D341Med (cell line): ENCODE measurements at places on chromosomes 5 and 9.

DNA sequence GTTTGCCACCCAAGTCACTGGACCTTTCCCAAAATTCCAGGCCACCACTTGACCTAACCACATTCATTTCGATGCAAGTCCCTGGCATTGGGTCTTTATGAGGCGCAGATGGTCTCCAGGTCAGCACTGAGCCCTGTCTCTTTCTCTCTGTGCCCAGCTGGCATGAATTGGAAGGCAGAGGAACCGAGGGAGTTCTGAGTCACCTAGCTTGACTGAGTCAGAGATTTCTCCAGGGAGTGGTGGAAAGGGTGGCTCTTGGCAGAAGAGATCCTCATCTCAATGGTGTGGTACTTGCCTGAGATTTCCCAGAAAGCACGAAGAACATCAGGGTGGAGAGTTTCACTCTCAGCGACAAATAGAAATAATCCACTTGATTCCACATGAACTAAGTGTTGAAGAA, 43.8 kb downstream of the WDR36 start:
- DNase-seq = no peak

DNA sequence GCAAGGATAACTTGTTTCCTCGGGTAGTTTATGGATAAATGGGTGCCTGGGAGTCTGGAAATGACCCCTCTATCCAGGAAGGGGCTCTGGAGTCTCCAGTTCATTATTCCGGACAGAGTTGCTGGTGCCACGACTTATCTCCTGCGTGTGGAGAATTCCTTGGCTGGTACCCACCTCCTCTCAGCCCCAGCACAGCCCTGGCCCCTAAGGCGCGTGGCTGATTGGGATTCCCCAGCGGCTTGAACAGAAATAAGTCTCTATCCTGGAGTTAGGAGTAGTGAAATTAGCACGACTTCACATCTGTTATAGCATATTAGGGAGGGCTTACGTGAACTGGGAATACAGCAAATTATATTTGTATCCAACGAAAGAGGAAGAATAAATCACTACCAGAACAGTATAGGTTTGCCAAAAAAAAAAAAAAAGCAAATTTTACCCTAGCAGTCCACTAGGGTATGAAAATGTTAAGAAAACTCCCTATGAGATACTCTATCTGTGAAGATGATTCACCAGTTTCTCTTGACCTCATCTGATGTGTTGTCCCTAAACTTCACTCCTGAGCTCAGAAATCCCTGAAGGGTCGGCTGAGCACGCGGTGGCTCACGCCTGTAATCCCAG, 172.5 kb upstream of the OTULINL start:
- no peak for DNase-seq

- no peak for DNase-seq
These were observed 58.9 kb downstream of the WWC1 start for GRCh38 chr5:168350315-168350714.

GRCh38 chr5:120552638-120553037, 88.5 kb downstream of the PRR16 start:
- no peak for DNase-seq

GRCh38 chr9:1128046-1128445, 77.9 kb downstream of the DMRT2 start:
- no peak for DNase-seq

DNA sequence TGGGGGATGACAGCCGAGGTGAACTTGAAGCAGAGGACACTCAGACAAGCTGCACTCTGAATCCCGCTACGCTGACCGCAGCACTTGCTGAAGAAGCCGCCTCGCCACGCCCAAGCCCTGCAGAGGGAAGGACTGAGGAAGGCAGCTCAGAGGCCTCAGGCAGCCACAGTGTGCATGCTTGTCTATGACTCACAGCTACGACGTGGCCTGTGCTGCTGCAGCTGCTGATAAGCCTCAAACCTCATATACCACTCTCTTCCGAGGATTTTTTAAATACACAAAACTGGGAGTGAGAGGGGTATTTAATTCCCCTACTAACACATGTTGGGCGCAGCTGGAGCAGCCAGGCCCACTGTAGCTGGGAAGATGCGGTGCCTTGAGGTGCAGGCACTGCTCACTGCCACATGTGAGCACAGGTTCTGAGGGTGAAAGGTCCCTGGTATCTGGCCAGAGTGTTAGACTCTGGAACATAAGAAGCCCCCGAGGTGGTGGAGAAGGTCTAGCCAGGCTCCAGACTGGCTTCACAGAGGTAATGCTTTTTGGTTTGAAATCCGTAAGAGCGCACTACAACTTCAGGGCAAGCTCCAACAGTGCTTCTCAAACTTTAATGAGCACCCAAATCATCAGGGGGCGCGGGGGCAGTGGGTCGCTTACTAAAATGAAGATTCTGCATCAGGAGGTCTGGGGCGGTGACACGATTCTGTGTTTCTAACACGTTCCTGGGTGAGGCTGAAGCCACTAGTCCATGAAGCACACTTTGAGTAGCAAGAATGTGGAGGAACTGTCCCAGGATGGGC, 196.8 kb downstream of the AUH start:
- no peak for DNase-seq

- DNase-seq = no peak
These were observed 26.8 kb upstream of the SLC2A8 start for GRCh38 chr9:127370147-127370579.

DNA sequence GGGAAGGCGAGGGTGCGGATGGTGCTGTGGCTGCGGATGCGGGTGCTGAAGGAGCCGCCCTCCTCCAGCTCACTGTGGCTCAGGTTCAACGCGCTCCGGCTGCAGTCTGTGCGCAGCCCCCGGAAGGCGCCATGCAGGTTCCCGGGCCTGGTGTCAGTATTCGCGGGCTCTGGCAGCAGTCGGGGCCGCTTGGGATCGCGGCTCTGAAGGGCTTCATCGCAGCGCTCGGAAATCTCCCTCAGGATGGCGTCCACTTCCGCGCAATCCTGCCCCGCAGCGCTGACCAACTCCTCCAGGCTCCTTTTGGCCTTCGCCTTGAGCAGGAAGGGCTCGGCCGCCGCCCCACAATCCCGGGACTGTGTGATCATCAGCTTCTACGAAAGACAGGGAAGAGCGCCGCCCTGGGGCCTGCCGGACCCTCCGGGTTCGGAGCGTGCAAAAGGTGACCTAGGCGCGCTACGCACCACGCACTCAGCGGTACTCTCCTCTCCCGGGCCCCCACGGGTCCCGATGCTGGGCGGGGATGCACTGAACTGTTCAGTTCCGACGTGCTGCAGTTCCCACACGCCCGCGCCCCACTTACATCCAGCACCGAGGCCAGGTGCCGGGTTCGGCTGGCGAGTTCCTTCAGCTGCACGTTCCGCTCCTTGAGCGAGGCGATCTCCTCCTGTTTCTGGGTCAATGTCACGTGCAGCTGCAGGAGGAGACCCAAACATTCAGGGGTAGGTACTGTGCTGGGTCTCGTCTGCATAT, 6.5 kb downstream of the MCIDAS start:
- DNase-seq = no peak

- no peak for DNase-seq
These were observed 105.1 kb downstream of the DEPDC1B start for GRCh38 chr5:60594715-60595477.

- DNase-seq = no peak
These were observed 1.4 kb upstream of the CTXN3 start for GRCh38 chr5:127647361-127647958.

- DNase-seq = no peak
These were observed 262.9 kb downstream of the PIK3R1 start for GRCh38 chr5:68478301-68479095.

GRCh38 chr5:127864511-127864910, 161.3 kb downstream of the CCDC192 start:
- no peak for DNase-seq

DNA sequence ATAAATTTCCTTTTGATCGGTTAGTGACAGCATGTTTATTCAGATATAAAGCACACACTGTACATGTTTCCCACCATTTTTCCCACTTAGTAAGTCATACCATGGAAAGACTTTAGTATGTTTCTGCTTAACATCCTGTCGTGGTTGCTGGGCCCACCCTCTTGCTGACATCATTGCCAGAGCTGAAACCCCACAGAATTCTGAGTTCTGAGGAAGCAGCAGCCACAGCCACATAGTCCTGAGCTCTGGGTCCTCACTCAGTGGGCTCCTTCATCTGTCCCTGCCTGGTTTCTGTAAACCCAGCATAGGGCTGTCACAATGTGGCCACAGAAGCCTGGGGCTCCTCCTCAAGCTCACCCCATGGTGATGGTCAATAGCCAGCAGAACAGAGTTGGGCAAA, 441.5 kb downstream of the ENC1 start:
- no peak for DNase-seq

DNA sequence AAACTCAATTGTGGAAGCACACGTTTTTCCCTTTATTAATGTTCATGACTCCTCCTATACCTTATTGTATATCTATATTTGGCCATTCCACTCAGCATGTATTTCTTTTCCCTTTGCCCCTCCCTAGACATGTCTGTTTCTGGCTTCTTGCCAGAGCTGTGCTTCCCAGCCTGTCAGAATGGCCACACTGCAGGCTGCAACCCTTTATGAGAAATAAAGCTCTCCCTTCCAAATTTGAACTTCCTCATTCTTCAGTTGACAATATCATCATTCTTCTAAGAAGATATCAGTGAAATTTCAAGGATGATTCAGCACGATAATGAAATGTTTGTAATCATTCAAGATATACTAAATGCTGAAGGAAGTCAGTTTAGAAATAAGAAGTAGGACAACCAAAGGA, 107.6 kb upstream of the PRSS3 start:
- no peak for DNase-seq

DNA sequence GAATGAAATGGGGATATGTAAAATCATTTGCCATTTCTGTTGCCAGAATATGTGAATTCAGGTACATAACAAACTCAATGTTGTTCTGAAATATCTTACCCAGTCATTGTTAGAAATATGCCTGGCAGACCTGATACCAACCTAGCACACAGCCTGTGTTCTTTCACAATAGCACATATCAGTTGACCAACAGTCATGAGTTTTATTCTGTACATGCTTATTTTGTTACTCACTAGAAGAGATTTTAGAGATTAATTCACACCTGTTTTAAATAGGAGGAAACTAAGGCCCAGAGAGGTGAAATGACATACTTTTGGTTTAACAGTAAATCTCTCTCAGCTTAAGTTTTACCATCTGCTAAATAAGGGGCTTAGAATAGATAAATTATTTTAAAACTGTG, 8.4 kb upstream of the PPP1R2B start:
- no peak for DNase-seq

DNA sequence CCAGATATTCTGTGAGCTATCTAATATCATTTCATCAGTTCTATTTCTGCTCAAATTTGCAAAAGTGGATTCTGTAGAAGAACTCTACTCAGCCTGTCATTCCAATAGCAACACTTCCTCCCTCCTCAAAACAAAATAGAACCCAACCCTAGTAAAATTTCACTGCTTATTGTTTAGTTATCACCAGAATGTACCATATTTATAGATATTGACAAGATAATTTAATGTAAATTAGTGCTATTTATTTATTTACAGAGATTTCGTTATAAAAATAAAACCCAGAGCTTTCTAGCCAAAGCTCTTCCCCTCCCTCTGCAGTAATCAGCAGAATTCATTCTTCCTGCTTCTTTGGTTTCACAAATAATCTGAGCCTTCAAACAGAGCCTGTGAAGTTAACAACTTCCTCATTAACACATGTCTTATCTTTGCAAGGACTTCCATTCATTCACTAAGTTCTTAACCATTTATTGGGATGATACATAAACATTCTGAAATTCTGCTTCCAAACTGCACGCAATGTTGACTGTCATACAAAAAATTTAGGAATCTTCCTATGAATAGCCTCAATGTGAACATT, 73.7 kb upstream of the PJA2 start:
- DNase-seq = no peak

DNA sequence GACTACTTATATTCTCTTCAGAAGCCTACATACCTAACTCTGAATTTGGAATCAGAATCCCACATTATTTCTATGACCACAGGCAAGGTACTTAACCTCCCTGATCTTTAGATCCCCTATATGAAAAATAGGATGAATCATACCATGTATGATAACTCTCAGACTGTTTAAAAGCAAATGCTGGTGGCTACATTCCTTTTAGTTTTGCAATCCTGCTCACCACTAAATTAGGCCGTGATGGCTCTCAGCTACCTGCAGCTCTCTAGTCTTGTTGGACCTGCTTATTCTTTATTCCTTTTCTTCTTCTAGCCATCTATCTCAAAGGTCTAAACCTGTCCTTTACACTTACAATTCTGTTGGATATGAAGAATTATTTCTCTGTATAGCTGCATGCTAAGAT, 303.4 kb upstream of the ATP10B start:
- no peak for DNase-seq

GRCh38 chr5:66596636-66597182, 516 bp downstream of the MAST4 start:
- DNase-seq = peak; percentile 69

DNA sequence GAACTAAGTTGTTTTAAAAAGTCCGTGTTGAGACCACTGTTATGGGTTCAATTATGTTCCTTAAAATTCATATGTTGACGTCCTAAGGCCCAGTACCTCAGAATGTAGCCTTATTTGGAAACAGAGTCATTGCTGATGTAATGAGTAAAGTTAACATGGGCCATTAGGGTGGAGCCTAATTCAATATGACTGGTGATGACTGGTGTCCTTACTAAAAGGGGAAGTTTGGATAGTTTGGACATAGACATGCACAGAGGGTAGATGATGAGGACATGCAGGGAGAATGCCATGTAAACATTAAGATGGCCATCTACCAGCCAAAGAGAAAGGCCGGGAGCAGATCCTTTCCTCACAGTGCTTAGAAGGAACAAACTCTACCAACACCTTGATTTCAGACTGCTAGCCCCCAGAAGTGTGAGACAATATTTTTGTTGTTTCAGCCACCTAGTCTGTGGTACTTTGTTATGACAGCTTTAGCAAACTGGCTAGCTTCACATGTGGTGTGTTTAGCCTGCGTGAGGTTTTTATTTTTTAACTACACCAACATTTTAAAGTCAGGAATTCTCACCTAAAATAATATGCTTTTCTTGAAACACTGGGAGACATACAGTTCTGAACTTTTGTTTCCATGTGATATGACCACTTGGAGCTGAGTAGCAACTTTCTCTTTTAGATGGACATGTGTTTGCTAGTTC, 135.3 kb downstream of the YIPF5 start:
- DNase-seq = no peak

GRCh38 chr9:2307480-2307879, 292.3 kb downstream of the SMARCA2 start:
- no peak for DNase-seq

DNA sequence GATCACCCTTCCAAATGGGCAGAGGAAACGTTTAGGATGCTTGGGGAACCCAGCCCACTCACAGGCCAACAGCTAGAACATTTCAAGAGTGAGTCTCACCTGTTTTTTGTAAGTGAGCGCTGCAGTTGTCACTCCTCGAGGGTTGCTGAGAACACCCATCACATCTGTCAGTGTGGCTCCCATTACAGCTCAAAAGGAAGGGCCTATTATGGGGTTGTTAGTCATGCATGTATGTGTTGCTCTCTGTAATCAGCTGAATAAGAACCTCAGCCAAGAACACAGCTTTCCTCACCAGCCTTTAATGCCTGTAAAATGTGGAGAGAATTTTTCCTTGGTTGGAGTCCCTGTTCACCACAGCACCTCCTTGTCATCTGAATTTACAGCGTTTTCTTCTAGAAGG, 196.3 kb upstream of the KLF4 start:
- DNase-seq = no peak
